ENCODE measurements at places on chromosomes 16 and 17. TPM values are rescaled to one million over a fixed set of nuclear protein-coding genes. Genes with fewer than 3 reads are reported as not detected.

DNA sequence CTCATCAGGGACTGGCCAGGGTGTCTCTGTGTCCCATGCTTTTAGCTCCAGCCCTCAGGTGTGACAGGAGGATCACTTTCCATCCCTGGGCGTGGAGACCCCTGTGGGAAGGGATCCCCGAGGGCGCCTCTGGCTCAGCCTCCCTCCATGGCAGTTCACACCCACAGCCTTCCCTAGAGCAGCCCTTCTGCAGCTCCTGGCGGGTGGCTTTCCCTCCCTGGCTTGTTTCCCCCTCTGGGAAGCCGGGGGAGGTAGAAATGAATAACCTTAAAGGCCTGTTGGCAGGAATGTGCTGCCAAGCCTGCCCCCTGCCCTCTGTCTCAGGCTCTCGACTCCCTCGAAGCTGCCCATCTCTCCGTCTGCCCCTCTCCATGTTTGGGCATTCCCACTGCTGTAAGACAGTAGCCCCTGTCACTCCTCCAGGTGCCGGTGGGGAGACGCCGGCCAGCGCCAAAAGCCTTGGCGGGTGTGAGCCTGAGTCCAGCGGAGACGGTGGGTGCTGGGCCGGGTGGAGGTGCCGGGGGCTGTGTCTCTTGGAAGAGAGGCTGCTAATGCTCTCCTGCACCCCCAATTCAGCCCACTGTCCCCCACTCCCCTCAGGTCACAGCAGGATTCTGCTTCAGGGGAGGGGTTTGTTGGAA lies 2.1 kb upstream of the ATP2A1 start:
- DNase-seq: no peak

NDRG4 gene
- total RNA-seq: 7.6 TPM

DNA sequence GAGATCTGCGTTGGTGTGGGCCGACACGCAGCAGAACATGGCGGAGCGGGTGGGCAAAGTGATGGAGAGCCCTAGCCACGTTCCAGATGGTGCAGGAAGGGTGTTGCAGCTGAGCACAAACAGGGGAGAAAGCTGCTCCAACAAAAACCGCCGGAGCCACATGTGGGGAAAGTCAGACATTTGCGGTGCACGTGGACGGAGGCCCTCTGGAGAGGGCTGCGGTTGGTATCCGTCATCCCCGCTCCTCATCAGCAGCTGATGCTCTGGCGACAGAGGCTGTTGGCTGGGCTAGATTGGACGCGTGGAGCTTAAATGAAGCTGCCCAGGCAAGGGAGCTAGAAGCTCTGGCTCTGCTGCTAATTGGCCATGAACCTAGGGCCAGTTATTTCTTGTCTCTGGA lies 43.5 kb upstream of the ADCY9 start:
- DNase-seq: no peak

GRCh38 chr17:7025245-7025644 lies 2.4 kb downstream of the BCL6B start:
- no peak for DNase-seq

GRCh38 chr17:62882878-62883277 lies 74.8 kb upstream of the MARCHF10 start:
- DNase-seq: no peak

MRM3 gene
- total RNA-seq: 22.6 TPM

CHD9NB gene
- 1.8 TPM for total RNA-seq

NPIPA3 gene
- 0.29 TPM for total RNA-seq

GRCh38 chr17:77537566-77537965 lies 396.8 kb downstream of the SEC14L1 start:
- DNase-seq: no peak

- DNase-seq: no peak
These were observed 22.0 kb downstream of the CCDC102A start for GRCh38 chr16:57514371-57514770.

DNA sequence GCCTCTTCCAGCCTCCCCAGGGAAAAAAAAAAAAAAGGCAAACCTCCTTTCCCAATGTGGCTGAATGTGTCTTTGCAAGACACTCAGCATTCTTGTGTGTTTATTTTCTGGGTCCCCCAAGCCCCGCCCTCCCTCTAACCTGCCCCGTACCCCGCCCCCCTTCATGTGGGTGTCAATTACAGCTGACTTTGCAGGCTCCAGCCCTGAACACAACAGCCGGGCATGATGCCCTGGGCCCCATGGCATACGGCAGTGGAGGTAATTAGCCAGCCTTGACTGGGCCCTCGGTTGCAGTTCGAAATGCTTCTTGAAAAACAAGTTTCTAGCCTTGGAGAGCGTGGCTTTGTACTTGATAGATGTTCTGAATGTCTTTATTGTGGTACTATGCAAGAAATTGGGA lies 354.7 kb upstream of the RBFOX1 start:
- DNase-seq: no peak

CRISPLD2 gene
- 2.6 TPM for total RNA-seq

All from LHCN-M2 (cell line).